ENCODE measurements at places on chromosomes 1 and 21.

DNA sequence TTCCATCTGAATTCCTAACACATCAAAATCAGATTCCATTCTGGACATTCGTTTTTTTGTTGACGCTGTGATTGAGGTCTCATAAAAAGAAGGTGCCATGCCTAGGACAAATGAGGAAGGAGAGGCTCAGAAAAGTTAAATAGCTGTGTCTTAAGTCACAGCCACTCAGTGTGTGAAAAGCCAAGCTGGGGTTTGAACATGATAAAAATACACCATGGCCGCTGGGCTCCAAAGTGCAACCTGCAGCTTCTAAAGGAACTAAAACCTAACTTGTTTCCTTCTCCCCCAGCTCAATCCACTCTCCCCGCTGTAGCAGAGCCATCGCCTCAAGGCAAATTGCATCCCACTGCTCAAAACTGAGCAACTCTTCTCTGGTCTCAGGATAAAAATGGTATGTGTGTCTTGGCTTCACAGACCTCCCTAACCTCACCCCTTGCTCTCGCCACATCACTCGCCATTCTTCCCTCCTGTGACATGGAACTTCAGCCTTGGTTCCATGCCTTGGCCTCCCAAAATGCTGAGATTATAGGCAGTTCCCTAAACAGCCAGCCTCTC lies 22.1 kb upstream of the FAM20B start:
- no peak for DNase-seq

- DNase-seq = no peak
These were observed 2.5 kb upstream of the PCBP3 start for GRCh38 chr21:45640888-45641479.

DNA sequence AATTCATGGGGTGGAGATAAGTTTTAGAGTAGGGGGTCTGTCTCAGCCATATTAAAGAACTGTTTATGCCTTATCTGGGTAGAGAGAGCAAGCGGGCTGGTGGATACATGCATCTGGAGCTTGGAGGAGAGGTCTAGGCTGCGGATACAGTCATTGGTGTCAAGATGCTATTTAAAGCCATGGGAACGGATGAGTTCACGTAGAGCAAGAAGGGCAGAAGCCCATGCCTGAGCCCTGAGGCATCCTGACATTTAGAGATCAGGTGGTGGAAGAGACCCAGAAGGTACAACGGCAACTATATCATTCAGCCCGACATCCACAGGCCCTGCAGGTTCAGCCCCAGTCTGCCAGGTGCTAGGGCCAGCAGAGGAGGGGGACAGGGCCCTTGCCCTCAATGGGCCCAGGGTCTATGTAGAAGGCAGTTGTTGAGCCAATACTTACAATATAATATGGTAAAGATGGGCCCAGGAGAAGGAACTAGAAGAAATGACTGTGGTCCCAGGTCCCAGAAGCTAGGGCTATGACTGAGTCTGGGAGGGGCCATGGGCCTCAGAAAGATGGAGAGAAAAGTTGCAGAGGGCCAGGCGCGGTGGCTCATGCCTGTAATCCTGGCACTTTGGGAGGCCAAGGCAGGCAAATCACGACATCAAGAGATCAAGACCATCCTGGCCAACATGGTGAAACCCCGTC lies 15.2 kb upstream of the CHI3L1 start:
- DNase-seq = no peak

GRCh38 chr1:82979593-82980236 lies 1019.2 kb downstream of the TTLL7 start:
- no peak for DNase-seq

- DNase-seq = no peak
These were observed 10.6 kb downstream of the CACNA1E start for GRCh38 chr1:181493885-181494284.

DNA sequence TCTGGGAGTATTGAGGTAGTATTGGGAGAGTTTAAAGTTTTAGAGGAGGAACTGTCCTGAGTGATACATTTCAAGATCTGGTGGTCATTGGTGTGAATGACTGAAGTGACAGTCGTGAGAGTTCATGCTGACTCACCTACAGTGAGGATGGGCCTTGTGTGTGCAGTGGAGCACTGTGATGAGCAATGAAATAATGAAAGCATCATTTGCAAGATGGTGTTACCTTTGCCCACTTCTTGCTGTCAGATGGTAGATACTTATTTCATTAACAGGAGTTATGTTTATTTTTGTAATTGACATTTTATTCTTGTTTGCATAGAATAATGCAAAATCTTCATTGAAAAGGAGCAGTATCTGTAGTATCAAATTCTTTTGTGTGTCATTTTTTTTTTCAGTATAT lies 29.0 kb downstream of the POU2F1 start:
- no peak for DNase-seq

GRCh38 chr1:31345635-31346034 lies 27.2 kb downstream of the FABP3 start:
- DNase-seq = no peak

DNA sequence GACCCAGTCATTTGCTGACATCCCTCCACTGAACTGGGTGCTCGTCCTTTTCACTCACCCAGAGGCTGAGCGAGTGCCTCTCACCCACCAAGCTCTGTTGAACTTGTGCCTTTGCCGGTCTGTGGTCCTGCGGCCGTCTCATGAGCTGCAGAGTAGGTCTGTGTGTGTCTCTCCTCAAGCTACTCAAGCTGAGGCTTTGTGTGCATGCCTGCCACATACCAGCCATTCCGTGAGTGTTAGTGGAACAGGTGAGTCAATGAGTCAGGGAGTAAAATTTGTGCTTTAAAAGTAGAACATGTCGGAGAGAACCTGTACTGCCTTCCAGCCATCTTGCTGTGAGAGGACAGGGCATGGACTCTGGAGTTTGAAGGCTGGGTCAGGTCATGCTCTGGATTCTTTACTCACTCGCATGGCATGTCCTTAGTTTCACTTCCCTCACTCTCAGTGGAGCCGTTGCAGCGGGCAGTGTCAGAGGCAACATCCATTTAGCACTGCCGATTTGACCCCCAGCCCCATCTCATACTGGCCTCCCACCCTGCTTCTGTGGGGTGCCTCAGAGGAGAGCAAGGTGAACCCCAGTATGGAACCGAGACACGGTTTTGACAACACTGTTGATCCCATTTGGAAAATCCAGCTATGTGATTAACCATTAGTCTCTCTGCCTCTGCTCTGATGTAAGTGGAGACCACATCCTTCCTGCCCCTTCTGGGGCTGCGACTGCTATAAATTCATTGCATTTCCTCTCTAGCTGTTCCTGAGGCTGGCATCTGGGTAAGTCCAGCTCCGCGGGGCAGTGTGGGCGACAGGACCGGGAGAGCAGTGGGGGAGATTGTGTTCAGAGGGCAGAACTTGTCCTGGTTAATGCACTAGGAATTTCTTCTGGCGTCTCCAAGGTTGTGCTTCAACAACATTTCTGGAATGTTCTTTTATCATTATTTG lies at the start of gene NLRP3:
Gene NLRP3 (plus strand): TSS at position 751 of the 939 bp plus-strand sequence. CDS start 2,628 bp downstream, outside the sequence.
- DNase-seq = no peak

GRCh38 chr1:244962130-244962529 lies 97.8 kb upstream of the HNRNPU start:
- no peak for DNase-seq

DNA sequence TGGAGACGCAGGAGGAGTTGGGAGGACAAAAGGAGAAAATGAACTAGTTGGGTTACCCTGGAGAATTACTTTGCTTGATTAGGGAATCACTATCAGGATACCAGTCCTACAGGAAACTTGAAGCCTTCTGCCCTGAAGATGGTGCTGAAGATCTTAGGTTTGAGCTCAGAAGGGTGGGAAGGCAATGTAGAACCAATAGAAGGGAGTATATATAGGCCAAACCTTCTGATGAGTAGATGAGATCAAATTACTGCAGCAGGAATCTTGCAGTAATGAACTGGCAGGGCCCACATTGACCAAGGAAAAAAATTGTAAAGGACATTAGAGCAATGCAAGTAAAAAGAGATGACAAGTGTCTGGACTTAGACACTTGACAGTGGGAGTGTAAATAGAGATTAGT lies 116.3 kb upstream of the CACYBP start:
- DNase-seq = no peak

DNA sequence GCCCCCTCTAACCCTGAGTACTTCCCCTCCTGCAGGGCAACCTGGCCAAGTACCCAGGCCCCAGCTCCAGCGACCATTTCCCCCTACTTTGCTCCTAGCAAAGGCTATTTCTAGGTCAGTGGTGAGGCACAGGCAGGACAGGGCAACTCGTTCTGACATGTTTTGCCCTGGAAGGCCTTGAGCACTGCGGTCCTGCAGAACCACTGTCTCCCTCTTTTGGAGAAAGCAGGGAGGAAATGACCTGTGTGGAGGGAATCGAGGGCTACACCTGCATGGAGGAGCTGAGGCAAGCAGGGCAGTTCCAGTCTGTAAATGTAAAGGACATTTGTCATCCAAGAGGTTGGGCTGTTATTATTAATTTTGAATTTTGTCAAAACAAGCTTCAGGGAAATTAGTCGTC lies 99.1 kb downstream of the PPIAL4G start:
- DNase-seq = no peak

DNA sequence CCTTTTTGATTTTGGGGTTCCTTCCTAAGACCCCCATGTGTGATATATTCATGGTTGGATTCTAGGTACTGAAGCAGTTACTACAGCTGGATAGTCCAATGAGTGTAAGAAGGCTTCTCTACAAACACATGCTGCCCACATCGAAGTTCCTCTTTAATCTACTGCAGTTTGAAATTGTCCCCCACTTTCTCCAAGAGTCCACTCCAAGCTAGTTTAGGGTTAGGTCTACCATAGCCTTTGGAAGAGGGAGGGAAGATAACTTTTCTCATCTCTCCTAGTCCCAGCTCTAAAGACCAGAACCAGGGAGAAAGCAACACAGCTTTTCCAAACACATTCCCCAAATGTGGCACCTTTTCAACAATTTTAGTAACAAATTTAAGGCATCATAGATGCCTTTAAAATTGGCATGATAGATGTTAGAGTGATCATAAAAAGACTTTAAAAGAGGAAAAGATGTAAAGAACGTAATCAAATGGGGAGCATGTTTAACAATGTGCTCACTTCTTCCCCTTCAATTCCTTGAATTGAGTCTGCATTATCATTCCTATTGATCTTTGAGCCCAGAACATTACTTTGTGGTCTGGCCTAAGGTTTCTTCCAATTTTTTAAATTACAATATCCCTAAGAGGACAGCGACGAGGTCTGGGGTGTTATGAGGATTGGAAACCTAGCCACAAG lies 1.0 kb upstream of the EXO1 start:
- DNase-seq = no peak

- DNase-seq = no peak
These were observed 139.4 kb upstream of the KIAA1614 start for GRCh38 chr1:180773210-180773865.

- DNase-seq = no peak
These were observed 5.0 kb upstream of the FMN2 start for GRCh38 chr1:240086726-240087125.

DNA sequence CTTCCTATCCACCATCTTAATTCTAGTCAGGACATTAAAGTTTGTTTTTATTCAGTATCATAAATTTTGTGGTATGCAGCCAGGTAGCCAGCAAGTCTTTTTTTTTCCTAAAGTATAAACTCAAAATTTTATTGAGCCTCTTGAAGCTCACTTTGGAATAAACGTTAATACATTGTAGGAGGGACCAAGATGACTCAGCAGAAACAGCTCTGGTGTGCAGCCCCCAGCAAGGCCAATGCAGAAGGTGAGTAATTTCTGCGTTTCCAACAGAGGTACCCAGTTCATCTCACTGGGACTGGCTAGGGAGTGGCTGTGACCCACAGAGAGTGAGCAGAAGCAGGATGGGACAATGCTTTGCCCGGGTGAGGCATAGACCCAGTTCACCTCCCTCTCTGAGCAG lies 9.7 kb upstream of the OR2M3 start:
- DNase-seq = no peak

DNA sequence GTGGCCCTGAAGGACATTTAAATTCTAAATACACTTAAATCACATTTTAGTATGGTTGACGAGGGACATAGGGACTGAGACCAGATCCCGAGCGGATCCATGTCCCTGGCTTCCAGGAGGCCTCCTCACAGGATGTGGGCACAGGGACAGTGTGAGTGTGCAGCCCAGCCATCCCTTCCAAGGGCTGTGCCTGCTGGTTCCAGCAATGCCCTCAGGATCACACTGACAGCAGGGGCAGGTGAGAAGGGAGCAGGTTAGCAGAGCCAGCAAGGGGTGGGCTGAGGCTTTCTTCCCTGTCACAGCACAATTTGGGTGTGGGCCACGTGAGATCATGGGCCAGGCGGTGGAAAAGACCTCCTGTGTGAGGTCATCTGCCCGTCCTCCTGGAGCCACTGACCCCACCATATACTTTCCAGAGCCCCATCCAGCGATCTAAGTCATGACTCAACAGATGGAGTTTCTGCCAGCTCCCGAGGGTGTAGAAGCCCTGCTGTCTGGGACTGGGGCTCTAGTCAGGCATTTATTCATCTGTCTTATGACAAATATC lies 37.0 kb upstream of the PRSS38 start:
- no peak for DNase-seq

GRCh38 chr21:37803101-37803651 lies 113.1 kb downstream of the KCNJ6 start:
- DNase-seq = no peak

GRCh38 chr21:34029743-34030528 lies 43.4 kb upstream of the MRPS6 start:
- DNase-seq = no peak

DNA sequence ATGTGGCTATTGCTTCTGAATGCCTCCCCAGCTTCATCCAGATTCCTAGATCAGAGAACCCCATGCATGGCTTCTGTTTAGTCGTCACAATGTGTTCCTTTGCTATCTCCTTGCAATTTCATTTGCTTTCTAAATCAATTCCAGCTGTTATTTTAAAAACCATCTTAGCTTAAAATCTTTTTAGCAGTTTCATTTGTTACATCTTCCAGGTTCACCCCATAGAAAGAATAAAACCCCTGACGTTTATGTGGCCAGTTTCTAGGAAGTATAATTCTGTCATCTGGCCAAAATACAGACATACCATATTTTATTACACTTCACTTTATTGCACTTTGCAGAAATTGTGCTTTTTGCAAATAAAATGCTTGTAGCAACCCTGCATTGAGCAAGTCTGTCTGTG lies 278.4 kb downstream of the PTPRC start:
- no peak for DNase-seq

DNA sequence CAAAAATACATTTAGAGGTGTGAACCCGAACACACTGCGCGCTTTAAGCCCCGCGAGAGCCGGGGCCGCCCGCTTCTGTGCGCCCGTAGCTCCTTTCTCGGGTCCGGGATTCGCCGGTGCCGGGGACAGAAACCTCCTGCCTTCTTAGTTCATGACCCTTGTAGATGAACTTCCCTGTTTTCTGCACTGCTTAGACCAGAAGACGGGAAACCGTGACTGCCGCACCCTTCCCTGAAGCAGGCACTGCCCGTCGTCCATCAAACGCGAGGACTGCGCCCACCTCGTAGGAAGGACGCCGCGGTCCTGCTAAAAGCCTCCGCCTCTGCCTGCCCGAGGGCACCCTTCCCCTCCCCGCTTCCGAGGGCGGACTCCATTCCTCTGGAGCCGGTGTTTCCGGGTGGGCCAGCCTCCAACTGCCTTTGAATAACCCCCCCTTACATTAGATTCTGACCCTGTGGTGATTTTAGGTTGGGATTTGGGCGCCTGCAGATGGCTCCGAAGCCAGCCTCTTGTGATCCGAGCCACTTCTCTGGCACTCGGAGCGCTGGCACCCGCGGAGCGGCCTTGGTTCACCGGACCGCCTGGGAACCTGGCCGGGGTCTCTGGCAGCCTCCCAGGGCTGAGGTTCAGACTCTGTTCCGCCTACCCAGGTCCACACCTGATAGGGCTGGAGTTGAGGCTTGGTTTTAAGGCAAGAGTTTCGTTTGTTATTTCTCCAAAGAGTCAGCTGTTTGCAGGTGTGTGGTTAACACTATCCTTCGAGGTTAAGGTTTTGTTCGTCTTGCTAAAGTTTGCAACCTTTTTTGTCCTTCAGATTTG lies 1.2 kb upstream of the PTTG1IP start:
- DNase-seq = no peak

Measured in renal cortex interstitium (tissue), 15 donors.